Activated CD4-positive, alpha-beta T cell treated with anti-CD3 and anti-CD28 coated beads for 4 hours (primary cell): ENCODE measurements at places on chromosomes 4 and X.

- DNase-seq = no peak
Observed at GRCh38 chr4:75235359-75235951, 278.7 kb downstream of the RCHY1 start.

DNA sequence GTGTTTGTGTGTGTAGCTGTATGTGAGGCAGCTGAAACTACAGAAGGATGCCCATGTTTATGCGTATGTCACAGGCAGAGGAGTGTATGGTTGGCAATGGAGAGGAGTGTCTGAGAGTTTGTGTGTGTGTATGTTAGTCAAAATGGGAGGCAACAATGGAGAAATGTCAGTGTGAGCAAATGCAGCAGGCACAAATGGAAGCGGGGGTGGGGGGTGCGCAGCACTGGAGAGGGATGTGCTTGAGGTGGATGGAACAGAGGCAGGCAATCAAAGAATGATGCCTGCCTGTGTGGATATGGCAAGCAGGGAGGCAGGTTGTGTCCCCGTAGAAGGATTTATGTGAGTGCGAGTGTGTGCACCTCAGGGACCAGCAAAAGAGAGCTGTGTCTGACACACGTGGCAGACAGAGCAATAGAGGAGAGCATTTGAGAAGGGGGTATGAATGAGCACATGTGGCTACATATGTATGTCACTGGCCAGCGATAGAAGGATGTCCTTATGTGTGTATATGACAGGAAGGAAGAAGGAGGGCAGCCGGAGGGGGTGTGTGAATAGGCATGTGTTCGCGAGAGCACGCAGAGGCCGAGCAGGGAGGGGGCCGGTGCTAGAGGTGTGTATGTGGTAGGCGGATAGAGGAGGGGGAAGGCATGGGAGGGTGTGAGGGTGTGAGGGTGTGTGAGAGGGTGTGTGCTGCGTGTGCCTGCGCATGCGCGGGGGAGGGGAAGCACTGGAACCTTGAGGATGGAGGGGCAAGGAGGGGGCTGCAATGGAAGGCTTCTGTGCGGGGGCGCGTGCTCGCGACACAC is 1.1 kb downstream of the PJA1 start:
- peak; percentile 55 for DNase-seq

- DNase-seq = peak; percentile 29
Observed at GRCh38 chrX:47662144-47662657, 3.2 kb upstream of the UXT start.

GRCh38 chrX:57135287-57135686 is 1.9 kb downstream of the SPIN2A start:
- DNase-seq = no peak

DNA sequence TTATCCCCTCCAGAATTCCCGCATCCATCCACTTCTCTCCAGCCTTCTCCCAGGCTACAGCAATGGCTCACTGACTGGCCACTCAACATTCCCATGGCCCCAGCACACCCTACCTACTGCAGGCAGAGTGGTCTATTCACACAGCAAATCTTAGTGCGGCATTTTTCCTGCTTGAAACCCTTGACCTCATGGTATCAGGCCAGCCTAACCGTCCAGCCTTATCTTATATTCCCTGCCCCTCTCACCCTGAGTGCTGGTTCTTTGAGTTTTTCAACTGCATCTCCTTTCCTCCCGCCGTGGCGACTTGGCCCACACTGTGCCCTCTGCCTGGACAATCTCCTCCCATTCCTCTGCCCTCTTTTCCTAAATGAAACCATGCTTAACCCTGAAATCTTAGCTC is 10.0 kb upstream of the S100G start:
- DNase-seq = no peak

DNA sequence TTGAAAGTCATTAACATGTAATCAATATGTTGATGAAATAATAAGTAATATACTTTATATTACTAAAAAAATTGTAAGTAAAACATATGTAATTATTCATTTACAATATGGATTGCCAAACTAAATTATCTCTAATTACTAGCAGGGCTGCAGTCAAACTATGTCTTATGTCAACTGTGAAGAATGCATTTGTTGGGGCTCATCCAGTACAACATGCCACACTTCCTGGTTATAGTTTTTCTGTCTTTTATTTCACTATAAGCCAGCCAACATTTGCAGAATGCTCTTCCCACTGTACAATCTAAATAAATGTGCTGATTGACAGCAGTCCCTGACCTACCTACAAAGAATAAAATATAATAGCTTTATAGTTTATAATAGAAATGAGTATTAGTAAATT is 975.4 kb upstream of the NDST4 start:
- no peak for DNase-seq

DNA sequence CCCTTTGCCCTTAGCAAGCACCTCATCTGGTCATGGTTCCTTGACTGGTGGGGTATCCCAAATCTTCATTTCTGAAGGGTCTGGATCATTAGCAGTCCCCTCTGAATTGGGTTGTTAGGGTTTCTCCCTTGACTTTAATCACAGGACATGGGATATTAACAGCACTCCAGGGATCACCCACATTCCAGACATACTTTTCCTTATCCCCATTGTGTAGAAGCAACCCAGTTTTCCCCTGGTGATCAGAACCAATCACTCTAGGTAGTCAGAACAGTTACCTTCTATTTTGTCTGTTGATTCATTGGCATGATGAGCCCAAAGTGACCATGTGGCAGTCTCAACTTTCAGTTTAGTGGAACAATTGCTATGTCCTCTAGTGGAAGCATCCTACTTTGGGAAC is 29.1 kb upstream of the GRSF1 start:
- DNase-seq = no peak

- DNase-seq = no peak
Observed at GRCh38 chr4:76494871-76495590, 60.0 kb downstream of the SHROOM3 start.

DNA sequence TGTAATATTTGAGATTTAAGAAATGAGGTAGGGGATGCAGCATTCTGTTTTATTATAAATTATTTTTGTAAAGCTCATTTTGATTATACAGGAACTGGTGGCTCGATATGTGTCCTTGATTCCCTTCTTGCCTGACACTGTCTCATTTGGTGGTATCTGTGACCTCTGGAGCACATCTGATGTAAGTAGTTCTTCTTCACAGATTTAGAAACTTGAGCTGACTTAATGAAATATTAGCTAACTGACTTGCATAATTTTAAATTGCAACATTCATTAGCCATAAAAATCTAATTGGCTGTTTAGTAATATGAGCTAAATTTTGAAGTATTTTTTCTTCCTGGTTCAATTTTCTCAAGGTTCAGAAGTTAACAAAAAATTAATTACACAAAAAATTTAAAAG is 69.1 kb downstream of the FBXL5 start:
- DNase-seq = no peak

GRCh38 chr4:176769514-176769913 is 23.2 kb downstream of the VEGFC start:
- no peak for DNase-seq

GRCh38 chr4:6472387-6473263 is at the start of gene PPP2R2C:
Gene PPP2R2C (minus strand): TSS chr4:6472614. CDS start chr4:6472229, 385 bp downstream.
- no peak for DNase-seq

DNA sequence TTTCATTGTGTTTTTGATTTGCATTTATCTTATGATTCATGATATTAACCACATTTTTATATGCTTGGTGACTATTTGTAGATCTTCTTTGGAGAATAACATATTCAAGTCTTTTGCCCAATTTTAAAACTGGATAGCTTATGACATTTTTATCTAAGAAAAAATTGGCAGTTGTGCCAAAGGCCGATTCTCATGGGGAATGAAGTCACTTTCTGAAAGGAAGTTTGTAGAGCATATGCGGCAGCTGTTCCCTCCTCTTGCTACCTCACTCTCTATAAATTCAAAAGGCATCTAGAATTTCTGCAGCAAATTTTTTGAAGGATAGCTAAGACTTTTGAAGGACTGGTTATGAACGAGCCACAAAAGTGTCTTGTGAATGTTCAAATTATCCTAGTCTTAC is 2353.5 kb downstream of the ARAP2 start:
- no peak for DNase-seq

DNA sequence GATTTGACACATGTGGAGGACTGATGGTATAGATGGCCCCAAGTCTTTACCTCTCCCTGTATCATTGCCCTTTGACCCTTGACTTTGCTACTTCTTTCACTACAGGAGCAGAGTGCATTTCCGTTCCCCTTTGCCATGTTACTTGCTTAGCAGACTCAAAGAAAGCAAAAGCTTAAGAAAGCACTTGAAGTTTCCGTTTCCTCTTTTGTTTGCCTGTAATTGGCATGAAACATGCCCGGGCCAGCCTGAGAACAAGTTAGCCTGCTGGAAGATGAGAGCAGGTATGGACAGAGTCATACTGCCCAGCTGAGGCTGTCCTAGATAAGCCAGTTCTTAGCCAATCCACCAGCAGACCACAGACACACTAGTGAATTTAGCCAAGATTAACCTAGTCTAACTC is 206.0 kb downstream of the BCOR start:
- DNase-seq = no peak

DNA sequence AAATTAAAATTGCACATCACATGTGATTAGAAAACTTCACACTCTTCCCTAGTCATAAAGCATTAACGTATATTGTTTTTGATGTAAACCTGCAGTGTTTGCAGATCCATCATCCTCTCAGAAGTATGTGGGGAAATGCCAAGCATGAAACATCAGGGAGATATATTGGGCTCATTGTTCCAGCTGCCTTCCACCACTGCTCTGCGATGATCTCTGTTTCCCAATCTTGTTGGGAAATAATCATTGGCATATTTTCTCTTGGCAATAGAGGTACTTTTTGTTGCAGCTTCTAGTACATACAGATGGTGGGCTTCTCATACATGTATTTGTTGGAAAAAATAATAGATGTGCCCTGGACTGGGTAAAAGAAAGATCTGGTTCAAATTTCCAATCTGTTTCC is 466.3 kb upstream of the HS3ST1 start:
- no peak for DNase-seq

- DNase-seq = no peak
Observed at GRCh38 chrX:72308566-72309296, 3.0 kb upstream of the CITED1 start.

DNA sequence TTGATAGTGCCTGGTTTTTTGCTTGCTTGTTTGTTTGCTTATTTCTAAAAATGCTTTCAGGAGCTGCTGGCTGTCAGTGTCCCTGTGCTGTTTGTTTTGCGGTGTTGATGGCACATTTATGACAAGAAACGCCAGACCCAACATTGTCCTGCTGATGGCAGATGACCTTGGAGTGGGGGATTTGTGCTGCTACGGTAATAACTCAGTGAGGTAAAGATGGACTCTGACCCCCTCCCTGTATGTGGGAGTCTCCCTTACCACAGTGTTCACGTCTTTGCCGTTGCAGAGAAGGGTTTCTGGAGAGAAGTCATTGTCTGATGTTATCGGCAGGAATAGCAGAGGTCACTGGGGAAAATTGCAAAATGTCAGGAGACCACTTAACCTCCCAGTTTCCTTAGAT is at the start of gene ARSH:
ARSH (plus strand) TSS at position 52 of the 400 bp plus-strand sequence; CDS start at position 119, 67 bp downstream.
- no peak for DNase-seq

GRCh38 chr4:120682981-120683380 is 239.5 kb downstream of the PRDM5 start:
- no peak for DNase-seq

GRCh38 chrX:25002661-25003020 is 13.1 kb downstream of the ARX start:
- no peak for DNase-seq

- DNase-seq = no peak
Observed at GRCh38 chrX:103562801-103563200, 22.5 kb upstream of the TCEAL4 start.

GRCh38 chr4:20859097-20859781 is 159.0 kb downstream of the PACRGL start:
- no peak for DNase-seq
